ENCODE measurements at places on chromosomes 2 and 18.

DNA sequence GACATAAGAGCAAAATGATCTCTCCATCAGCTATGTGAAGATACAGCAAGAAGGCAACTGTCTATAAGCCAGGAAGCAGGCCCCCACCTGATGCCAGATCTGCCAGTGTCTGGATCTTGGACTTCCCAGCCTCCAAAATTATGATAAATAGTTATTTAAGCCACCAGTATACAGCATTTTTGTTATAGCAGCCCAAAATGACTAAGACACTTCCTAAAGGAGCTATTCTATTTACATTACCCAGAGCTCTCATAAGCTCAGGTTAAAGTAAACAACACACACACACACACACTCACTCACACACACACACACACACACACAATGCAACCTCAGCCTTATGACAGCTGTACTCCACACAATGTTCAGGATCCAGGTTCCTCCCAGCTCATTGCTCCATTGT is 5.7 kb upstream of the YPEL5 start:
- no peak for DNase-seq

- no peak for DNase-seq
Measured at GRCh38 chr2:239724194-239724849, 300.8 kb downstream of the NDUFA10 start.

DNA sequence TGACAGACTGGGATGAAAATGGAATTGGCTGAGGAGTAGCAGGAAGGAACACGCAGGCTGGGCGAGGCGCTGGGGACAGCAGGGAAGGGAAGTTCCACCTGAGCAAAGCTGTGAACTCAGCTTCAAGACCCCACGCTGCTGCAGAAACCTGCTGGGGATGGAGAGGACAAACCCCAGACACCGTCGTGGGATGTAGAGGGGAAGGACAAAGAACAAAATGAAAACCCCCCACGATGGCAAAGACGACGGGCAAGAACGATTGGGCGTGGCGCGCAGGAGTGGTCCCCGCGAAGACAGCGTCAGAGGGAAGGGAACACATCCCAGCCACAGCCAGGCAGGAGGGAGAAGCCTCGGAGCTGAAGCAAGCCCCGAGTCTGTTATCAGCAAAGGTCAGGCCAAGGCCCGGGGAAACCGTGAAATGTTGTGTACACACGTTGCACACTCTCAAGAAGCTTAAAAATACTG is 222.9 kb downstream of the NDUFA10 start:
- no peak for DNase-seq

- no peak for DNase-seq
Measured at GRCh38 chr2:206004004-206004693, 81.8 kb downstream of the INO80D start.

DNA sequence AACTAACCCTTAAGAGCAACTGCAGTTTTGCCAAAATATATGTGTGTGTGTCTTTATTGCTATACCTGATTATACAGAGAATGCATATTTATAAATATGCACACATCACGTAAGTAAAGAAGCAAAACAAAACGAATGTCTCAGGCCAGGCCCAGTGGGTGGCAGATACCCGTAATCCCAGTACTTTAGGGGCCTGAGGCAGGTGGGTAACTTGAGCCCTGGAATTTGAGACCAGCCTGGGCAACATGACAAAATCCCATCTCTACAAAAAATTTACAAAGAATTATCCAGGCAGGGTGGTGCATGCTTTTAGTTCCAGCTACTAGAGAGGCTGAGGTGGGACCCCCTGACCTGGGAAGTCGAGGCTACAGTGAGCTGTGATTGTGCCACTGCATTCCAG is 745.3 kb downstream of the SATB2 start:
- no peak for DNase-seq

GRCh38 chr2:40332191-40332826 is 119.6 kb downstream of the SLC8A1 start:
- DNase-seq, result no peak

DNA sequence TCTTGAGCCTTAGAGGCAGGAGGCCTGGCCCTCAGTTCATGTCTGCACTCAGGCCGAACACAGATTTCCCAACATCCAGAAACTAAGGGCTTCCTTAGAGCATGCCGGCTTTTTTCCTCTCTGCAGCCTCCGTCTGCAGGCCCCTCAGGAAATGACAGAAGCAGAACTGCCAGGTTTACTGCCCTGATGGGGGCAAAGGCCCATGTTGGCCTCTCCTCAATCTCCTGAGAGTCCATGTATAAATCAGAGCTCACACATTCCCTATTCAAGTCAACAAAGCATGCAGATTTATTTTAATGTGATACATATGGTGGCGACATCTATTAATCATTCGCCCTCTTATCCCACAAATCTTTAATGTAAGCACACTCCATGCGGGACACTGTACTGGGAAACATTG is 475.6 kb upstream of the HS6ST1 start:
- no peak for DNase-seq

DNA sequence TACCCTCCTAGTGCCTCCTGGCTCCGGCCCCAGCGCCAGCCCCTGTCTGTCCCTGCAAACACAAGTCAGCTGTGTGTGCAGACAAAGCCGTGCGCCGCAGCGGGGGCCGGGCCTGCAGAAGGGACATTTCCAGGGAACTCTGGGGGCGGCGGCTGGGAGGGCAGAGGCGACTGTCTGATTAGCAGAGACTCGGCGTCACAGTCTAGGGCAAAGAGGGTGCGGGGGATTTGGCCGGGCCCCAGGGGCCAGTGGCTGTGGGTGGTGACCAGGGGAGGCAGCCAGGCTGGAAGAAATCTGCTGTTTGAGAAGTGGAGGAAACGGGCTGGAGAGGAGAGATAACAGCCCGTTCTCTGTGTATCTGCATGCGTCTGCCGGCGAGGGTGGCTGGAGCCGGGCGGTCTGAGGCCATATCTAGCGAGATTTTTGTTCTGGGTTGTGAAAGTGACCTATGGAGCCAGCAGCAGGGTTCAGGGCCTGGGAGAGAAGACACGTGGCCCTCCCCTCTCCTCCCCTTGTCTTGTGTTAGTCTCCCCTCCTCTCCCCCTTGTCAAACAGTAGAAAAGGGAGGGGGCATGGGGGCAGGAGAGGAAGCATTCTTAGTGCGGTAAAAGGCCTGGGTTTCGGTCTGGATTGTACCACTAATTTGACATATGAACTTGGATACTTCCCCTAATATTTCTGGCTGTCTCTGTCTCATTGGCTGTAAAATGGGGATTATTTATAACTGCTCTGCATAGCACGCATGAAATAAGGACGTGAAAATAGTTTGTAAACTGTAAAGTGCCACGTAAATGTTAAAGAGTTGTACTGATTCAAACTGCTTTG is 169.4 kb downstream of the SMAD7 start:
- no peak for DNase-seq

- no peak for DNase-seq
Measured at GRCh38 chr18:77001041-77001440, 131.5 kb downstream of the MBP start.

Data from stimulated activated CD8-positive, alpha-beta memory T cell treated with anti-CD3 and anti-CD28 coated beads, Interleukin-15, amount 100 ng/mL, for 4 hours (primary cell).